ENCODE measurements at places on chromosomes 6 and 20.

DNA sequence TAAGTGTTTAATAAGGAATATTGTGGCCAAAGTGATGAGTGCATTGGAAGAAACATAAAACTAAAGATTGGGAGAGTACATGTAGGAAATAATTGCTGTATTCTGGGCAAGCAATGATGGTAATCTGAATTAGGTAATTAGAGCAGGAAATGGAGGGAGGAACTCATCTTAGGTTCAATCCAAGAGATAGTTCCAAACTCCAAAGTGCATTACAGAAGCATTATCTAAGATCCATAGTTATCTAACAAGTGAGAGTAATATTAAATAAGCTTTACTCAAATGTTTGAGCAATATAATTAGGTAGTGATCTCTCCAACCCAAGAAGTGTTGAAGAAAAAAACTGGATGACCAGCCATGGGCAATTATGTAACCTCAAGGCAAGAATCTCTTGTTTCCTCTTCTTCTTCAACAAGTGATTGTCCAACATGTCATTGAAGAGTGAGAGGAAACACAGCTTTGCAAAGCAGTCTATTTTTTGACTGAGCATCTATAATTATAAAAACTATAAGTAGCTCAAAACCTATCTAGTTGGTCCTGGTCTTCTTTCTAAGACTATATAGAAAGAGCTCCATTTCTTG, 181.2 kb upstream of the TNFAIP3 start:
- no peak for DNase-seq

DNA sequence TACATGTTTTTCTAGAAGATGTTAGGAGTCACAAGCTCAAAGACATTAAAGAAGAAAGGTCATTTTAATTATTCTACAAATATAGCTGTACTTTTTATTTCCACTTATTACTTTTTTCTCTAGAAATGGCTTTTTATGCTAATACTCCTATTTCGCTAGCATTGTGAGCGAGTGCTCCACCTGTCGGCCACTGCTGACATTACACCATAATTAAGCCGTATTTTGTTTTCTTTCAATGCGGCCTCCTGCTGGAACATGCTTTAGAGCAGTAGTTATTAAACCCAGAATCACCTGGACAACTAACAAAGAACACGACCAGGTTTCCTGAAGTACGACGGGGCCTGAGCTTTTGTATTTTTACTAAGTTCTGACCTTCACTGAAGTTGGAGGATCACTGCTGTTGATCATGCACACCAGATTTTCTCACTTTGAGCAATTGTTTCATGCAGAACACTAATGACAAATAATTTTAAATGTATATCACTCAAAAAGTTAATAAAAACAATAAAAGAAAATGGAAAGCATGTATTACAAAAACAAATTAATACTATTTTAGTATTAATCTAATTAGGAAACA, 74.1 kb upstream of the PAK5 start:
- DNase-seq, result peak; percentile 19

GRCh38 chr6:123632641-123633040, 4.1 kb downstream of the TRDN start:
- DNase-seq, result no peak

GRCh38 chr6:144319211-144319610, 34.1 kb downstream of the UTRN start:
- no peak for DNase-seq

- no peak for DNase-seq
Measured at GRCh38 chr6:12275107-12275506, 15.1 kb upstream of the EDN1 start.

GRCh38 chr6:105045526-105045925, 88.6 kb downstream of the LIN28B start:
- no peak for DNase-seq

GRCh38 chr6:136511397-136511796, 38.8 kb downstream of the MAP7 start:
- DNase-seq, result no peak

GRCh38 chr20:12700701-12701100, 308.1 kb upstream of the SPTLC3 start:
- DNase-seq, result no peak

DNA sequence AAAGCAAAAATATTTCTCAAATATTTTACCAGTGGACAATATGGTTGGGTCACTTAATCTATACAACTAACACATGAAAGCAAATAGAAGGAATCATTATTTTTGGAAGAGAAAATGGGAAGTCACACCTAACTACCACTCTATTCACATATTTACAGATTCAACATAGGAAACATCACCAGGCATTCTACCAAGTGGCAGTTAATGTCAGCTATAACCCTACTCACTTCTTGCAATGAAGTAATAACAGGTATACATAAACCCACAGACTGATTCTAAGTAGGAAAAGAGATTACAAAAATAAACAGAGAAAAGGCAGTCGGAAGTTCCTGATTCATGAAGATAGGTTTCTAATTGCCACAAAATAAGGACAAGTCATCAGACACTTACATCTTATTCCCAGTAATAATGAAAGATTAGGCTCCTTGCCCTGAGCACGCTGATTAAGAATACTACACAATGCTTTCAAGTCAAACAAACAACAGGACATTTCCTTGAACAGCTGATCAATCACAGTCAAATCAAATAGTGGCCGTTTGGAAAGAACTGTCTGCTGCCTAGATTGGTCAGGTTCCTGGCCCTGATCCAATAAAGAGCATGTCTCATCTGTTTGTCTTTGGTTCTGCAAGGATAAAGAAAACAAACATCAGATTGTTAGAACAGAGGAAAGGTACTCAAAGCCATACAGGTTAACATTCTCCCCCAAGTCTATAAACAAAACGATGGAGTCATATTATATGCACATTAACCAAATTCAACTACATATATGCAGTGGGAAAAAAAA, 79.2 kb upstream of the PLN start:
- DNase-seq, result no peak

DNA sequence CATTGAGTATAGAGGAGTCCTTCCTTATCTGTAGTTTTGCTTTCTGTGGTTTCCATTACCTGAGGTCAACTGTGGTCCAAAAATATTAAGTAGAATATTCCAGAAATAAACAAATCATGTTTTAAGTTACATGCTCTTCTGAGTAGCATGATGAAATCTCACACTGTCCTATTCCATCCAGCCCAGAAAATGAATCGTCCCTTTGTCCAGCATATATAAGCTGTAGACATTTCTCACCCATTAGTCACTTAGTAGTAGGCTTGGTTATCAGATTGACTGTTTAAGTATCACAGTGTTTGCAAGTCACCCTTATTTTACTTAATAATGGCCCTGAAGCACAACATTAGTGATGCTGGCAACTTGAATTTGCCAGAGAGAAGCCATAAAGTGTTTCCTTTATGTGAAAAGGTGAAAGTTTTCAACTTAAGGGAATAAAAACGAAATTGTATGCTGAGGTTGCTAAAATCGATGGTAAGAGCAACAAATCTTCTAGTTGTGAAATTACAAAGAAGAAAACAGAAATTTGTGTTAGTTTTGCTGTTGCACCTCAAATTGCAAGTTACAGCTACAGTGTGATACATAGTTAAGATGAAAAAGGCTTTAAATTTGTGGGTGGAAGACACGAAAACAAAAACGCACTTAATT, 198.6 kb upstream of the SIM1 start:
- no peak for DNase-seq

DNA sequence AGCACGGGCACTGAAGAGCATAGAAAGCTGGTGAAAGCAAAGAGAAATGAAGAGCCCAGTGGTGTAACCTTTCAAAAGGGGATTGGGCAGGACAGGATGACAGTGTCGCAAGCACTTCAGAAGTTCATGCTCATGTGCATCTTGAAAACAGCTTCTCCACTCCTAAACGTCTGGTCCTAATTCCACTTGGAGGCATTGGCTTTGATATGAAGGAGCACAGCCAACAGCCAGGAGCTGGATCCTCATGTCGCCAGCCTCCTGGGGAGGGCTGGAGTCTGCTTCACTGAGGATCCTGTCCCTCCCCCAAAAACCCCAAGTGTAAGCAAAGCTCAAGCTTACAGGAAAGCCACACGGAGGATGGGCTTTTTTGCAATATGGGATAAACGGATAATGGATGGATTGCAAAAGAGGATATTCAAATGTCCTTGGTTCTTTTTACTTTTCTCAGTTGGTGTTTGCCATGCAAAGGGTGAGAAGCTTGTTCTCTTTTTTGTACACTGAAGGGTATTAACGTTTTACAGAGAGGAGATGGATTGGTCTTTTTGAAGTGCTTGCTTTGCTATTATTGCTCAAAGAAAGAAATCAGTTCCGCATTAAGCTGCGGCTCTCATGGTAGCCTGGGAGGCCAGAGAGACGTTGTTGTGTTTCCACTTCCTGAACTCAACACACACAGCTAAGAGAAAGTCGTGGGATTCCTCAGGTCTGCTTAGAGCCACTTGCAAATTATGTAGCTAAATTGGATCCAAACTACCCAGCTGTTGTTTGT, 92.2 kb downstream of the SIM1 start:
- no peak for DNase-seq

DNA sequence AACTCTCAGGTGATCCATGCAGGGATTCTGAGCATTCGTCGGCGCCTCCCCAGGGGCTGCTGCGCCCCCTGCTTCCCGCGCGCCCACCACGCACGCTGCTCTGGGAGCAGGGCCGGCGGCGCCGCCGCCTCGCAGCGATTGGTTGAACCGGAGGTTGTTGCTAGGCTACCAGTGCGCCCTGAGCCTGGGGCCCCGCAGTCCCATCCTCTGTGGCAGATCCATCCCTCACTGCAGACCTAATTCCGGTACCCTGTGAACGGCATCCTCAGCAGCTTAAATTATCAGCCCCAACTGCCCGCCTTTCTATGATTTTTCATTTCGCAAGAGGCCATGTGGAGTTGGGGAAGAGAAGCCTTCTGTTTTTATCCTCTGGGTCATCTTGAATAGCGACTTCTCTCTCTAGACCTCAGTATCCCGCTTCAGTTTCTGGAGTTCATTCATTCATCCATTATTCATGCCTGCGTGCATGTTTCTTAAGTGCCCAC, 15.4 kb downstream of the PNPLA1 start:
- DNase-seq, result no peak

GRCh38 chr20:63628246-63628975, 1.5 kb upstream of the GMEB2 start:
- peak; percentile 54 for DNase-seq

GRCh38 chr6:13527671-13528056, 40.3 kb upstream of the GFOD1 start:
- no peak for DNase-seq

DNA sequence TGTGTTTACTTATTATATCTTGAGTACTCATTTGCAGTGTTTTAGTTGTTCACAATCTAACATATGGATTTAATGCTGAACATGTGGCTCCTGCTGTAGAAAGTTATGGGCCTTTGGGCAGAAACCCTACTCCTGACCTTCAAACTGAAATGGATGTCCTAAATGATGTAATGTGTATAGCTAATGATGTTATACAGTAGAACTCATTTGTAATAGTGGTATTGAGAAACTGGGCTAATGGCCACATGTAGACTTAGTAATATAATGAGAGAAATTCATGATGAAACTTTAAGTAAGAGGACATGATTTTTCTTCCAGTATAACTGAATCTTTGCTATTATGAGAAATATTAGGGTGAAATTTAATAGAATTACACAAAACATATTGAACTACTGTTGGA, 121.3 kb upstream of the PTPRK start:
- DNase-seq, result no peak

All from CD4-positive, alpha-beta T cell (primary cell).